ENCODE measurements at places on chromosomes 3 and 15.

DNA sequence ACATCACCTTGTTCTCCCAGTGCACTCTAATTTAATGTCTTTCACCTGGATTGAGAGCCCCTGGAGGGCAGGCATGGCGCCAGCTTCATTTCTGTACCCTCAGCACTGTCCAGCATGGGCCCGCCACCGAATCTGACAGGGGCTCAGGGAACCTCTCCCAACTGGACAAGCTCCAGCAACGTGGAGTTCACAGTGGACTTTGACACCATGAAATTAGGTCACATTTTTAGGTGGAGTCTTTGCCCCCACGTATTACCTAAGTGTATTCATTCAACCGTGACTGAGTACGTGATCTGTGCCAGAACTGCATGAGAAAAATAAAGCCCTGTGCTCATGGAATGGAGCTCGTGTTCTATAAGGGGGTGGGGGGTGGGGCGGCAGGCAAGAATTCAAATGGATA lies 94.1 kb upstream of the ATP2B2 start:
- no peak for DNase-seq

DNA sequence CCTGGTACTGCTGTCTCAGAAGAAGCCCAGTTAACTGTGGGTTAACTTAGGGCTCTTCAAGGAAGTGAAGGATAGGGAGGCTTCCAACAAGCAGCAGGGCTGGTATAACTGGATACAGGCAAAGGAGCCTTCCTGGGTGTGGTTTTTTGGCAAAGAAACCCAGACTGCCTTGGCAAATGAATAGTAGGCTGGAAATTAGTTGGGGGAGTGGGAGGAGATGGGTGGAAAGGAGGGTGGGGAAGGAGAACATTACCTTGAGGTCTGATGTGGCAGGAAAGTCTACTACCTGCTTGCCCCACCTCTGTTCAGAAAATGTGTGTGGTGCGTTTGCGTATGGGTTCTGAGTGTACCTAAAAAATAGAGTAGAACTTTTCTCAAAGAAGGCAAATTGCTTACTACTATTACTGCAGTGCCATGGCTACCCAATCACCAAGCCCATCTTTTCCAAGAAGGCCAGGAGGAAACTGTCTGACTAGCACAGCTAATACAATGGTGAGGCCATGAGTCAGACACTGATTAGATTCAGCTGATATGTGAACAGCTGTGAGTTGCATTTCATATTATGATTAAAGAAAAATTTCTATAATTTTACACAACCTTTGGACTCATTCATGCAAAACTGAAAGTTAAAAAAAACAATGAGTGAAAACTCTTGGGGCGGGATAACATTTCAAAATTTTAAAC lies 55.2 kb downstream of the SPTSSB start:
- no peak for DNase-seq

GRCh38 chr3:194671511-194671899 lies 486 bp downstream of the LSG1 start:
- DNase-seq, result no peak

GRCh38 chr15:24683736-24684135 lies 8.2 kb downstream of the NPAP1 start:
- DNase-seq, result no peak

DNA sequence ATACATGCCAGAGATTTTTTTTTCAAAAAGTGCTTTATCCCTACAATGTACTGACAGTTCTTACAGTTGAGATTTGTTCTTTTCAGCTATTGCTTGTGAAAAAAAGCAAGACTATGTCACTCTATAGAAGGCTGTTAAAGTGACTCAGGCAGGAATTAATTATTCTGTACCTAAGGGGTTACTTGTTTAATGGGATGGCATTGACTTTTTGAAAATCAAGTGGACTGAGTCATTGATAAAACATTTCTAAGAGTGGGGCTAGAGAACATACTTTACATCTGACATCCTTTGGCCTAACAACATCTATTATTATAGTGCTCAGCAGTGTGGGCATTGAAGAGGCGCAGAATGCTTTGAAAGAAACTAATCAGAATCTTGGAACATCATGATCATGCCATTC lies 34.3 kb downstream of the INTS14 start:
- no peak for DNase-seq

DNA sequence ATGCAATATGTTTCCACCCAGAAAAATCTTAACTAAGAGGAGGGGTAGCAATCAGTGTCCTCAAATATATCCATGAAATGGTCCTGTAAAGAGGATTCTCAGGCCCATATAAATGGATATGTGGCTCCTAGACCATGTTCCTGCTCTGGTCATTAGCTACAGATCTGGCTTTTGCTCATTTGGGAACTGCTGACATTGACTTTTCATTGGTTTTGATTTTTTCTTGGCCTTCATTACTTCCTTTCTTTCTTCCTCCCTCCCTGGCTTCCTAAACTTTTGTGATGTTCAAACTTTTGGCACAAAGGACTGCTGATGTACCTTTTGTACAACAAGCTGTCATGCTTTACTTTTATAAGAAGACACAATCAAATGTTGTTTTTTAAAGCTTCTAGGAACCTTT lies 41.6 kb upstream of the SNRK start:
- DNase-seq, result no peak

DNA sequence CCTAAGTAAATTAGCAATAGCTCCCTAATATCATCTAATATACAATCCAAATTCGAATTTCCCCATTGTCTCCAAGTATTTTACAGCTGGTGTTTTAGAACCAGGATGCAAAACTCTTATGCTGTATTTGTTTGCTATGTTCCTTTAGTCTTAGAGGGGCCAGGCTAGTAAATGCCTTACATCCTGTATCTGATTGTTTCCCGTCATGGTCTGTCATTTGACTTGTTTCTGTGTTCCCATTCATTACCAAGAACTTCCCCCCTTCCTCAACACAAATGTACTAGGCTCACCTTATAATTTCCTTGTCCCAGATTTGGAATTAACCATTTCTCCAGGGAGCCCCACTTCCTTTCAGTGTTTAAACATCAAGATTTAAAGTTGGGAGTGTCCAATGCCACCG lies 54.1 kb downstream of the ABTB1 start:
- DNase-seq, result no peak

DNA sequence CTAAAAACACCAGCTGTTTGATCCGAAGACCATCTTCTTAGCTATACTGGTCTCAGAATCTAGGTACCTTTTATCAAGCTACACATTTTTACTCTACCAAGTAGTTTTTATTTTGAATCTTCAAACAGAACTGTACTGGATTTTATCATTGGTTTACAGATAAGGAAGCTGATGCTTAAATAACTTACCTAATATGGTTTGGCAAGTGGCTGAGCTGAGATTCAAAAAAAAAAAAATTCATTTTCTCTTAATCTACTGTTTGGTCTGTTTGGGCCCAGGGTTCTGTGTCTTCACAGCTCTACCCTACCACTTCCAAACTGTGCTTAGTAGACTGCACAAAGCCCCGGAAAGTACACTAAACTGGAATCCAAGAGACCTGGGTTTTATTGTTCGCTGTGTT lies 35.7 kb downstream of the ZNF860 start:
- no peak for DNase-seq

- DNase-seq, result no peak
These were observed 8.8 kb upstream of the KCTD6 start for GRCh38 chr3:58482917-58483636.

DNA sequence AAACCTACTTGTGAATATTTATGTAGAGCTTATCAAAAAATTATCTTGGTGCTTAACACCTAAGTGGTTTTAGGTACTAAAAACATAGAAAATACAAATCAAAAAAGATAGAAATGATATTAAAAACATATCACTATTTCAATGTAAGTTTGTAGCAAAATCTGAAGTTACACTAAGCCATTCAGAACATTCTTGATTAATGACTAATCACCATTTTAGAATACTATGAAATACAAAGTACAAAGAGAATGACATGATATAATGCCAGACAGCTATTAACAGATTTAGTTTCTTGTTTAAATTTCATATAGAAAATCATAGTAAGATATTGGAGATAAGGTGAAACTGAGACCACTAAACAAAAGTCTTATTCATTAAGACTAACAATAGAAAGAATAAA lies 169.7 kb upstream of the AGTR1 start:
- no peak for DNase-seq

- no peak for DNase-seq
These were observed 72.0 kb upstream of the KLF13 start for GRCh38 chr15:31254431-31255175.

GRCh38 chr15:44711743-44712345 lies 527 bp downstream of the B2M start:
- peak; percentile 41 for DNase-seq

DNA sequence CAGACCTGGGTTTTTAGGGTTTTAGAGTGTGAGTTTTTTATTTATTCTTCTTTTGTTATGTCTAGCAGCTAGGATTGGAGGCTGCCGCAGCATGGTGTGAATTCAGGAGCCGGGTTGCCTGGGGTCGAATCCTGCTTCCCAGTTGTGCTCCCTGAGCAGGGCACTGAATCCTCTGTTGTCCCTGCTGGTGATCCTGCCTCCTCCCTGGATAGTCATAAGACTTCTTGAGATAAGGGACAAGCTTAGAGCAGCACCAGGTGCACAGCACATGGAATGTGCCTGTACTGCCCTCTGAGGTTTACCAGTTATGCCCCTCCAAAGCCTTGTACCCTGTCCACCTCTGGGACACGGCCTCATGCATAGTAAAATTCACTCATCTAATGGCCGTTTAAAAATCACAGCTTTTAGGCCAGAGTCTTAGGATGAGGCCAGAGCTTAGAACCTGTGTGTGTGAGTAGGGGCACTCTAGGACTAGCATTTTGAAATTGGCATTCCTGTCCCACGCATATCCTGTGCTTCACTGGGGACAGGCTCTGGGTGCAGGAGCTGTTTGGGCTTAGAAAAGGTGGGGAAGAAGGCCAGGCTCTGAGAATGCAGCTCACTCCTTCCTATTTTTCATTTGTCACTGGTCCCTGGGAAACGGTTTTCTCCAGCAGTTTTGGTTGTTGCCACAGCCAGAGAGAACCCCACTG lies 47.7 kb downstream of the CHCHD6 start:
- DNase-seq, result no peak

DNA sequence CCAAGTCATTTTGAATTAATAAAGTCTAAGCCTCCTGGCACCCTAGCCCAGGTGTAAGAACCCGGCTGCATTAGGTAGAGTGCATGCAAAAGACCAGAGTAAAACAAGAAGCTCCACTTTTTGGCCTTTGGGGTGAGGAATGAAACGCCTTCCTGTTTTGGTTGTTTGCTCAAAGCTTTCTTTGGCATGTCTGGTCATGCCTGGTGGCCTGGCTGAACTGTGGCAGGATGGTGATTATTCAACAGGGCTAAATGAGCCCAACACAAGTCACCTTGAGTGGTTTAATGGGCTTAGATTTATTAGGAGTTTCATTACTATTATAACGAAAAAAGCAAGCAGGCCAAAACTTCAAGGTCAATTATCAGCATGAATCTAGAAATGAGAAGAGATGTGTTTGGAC lies 40.9 kb upstream of the LDHAL6B start:
- DNase-seq, result no peak
